ENCODE measurements at places on chromosomes 7 and 10.

DNA sequence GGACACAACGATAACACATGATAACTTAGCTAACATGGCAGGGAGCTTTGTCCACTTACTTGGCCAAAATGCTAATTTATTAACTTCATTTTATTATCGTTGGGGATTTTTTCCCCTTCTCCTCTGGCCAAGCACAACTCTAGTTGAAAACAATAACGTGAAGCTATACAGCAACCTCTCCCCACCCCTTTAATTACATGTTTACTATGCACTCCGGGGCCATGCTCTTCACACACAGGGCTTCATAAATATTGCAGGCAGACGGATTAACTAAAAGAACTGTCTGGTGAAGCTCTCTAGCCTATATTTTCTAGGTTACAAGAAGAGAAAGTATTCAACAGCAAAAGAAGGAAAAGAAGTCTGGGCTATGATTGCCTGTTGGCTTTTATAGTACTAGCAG is 51.7 kb downstream of the XRCC2 start:
- DNase-seq: no peak

- peak; percentile 63 for DNase-seq
Observed at GRCh38 chr10:123007558-123008354, 839 bp downstream of the IKZF5 start.

GRCh38 chr10:127315888-127316287 is 119.5 kb upstream of the INSYN2A start:
- DNase-seq: no peak

- no peak for DNase-seq
Observed at GRCh38 chr10:1712314-1712713, 25.0 kb downstream of the ADARB2 start.

GRCh38 chr10:103991393-103992128 is 24.6 kb downstream of the SLK start:
- no peak for DNase-seq

DNA sequence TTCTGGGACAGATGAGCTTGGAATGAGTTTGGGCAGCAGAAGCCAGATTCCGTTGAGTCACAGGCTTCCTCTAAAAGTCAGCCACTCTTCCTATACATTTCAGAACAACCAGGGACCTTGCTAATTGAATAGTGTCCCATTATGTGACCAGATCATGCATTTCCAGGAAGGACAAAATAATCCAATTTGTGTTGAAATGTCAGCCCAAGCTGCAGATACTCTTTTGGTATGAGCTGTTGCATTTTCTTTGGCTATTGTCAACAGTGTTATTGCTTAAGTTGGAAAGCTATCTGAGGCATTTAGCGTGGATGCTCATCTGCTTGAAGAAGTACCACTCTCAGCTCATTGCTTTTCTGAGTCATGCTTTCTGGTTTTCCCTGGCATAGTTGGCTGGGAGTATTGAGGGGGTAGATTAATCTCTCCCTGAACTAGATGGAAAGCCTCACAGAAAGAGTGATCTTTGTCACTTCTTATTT is 223.7 kb upstream of the HABP2 start:
- peak; percentile 71 for DNase-seq

DNA sequence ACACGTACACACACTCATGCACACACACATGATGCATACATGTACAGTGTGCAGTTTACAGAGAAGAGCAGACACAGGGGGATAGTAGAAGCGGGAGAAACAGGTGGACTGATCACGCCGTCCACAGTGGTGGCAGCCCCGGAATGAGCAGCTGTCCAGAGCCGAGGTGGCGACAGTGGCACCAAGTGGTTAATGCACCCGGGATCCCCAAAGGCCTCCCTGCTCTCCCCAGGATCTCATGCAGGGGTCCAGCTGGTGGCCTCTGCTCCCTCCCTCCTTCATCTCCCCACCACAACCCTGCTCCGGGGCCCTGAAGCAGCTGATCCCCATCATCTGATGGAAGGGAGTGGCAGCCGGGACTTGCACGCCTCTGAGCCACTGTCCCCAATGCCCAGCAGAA is 29.7 kb downstream of the TMEM130 start:
- no peak for DNase-seq

DNA sequence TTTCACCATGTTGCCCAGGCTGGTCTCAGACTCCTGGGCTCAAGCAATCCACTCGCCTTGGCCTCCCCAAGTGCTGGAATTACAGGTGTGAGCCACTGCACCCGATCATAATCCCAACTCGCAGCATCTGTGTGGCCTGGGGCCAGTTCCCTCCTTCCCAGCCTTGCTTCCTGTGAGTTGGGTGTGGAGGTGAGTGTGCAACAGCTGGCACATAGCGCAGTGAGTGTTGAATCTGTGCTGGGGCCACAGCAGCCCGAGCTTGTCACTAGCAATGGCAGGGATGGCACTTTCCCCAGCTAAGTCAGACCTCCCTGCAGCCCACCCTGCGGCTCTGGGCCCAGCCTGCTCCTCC is 12.2 kb downstream of the TMEM184A start:
- DNase-seq: no peak

DNA sequence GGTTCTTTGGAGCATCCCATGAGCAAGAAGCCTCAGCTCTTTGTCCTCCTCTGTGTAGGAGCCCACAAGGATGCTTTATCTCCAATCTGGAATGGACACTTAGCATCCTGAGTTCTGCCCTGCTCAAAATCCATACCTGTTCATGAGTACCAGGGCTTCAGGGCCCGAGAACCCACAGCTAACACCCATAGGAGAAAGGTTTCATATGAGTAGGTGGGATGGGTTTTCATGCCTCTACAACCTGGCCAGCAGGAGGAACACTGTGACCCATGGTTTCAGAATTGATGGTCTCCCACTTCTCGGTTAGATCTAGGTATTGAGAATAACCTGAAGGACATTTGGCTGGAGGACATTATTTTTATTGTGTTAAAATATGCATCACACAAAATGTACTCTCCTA is 57.8 kb downstream of the TBXAS1 start:
- DNase-seq: no peak
